ENCODE measurements at places on chromosomes 3 and 15.

DNA sequence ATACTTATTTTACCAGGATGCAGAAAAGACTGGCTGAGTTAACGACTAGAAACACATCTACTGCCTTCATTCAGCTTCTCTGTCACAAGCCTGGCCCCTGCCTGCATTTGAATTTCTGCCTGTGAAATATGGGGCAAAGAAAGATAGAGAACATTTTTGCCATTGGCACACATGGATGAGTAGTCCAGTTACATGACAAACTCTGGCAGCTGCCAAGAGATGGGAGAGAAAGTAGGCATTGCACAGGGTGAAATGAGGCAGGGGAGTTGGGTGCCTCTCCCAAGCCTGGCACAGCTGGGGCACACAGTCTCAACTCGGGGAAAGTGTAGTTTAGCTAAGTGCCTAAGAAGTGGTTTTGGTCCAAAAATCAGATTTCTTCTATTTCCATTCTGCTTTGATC is 24.0 kb downstream of the ANXA2 start:
- no peak for DNase-seq

GRCh38 chr15:65484876-65485275 is 32.6 kb downstream of the DPP8 start:
- no peak for DNase-seq

DNA sequence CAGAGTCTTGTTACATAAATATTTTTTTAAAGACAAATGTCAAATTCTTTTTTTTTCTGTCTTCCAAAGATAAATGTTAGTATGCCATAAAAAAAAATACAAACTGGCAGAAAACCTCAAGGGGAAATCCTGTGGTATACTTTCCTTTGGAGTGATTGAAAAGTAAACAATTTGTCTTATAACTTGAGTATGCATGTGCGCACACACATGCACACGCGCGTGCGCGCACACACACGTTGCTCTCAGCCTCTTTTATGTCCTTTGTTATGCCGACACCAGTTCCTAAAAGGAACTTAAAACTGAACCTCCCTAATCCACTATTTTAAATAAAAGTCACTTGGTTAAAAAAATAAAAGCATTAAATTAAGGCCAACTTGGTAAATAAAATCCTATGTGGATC is 58.1 kb downstream of the TGFBR2 start:
- no peak for DNase-seq

- no peak for DNase-seq
Measured at GRCh38 chr15:36886701-36887100, 213.6 kb downstream of the MEIS2 start.

- no peak for DNase-seq
Measured at GRCh38 chr3:98058244-98058960, 23.3 kb upstream of the GABRR3 start.

GRCh38 chr3:48518069-48518468 is 14.1 kb upstream of the SHISA5 start:
- no peak for DNase-seq

DNA sequence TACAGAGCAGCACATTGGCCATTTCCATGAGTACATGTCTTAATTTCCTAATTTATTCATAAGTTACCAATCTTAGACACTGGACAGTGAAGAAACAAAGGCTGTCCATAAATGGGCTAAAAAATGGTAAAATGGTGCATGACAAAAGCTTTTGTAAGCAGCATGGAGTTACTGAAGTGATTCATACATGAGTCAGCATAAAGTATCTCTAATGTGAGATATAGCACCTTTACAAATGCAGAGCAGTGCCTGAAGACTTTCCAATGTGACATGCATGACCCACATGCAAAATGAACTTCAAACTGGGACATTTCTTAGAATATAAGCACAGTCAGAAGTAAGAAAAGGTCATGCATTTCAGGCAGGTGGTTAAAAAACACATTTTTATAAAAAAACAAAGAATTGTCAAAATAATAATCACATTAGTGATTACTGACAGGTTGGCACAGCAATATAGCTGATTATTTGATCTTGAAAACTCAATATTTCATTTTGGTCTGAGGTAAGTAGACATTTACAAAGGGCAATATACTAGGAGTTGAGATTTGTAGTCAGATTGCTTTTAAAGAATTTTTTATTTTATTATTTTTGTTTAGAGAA is 299.3 kb downstream of the PLCL2 start:
- DNase-seq: no peak

DNA sequence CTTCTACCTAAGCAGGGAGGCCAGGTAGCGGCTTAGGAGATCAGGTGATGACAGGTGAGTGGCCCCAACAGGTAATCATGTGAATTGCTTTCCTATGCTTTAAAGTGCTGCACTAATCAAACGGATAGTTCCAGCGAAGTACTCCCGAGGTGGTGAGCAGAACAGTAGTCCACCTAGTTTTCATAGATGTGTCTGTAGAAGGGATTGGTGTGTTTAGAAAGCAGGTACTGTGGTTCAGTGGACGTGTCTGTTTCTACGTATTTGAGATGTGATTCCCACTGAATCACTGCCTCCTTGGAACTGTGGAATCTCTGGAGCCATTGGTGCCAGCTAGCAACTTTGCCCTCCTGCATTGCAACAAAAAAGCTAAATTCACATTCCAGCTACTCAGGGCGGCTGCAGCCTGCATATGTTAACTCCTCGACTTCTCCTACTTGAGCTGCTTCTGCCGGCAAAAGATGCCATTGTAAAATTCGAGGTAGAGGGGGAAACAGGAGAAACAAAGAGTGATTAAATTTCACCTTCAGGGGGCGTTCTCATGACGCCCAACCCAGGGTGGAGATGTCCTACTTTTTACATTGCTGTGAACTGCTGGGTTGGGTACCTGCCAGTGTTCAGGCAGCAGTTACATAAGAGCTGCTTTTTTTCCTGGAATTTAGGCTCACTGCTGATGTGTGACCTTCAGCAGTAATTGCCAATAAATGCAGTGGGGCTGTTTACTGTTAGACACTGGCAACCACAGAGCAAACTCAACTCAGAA is 227.3 kb downstream of the ITPR1 start:
- DNase-seq: no peak

GRCh38 chr3:12299026-12299425 is 10.2 kb downstream of the PPARG start:
- DNase-seq: no peak

DNA sequence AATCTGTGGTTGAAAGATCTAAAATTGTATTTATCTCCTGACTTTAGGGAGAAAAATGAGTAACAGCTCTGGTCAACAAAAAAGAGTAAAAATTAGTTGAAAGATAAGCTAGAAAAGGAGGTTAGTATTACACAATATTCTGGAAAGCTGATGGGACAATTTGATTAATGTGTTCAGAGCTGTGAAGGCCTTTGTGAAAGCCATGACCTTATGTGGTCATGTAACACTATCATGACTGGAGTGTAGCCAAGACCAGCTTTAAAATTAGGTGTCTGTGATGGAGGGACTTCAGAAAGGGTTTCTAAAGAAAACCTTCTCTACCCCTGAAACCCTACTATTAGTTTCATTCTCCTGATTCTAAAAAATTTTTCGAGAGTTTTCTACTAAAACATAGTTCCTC is 127.2 kb downstream of the NFKBIZ start:
- DNase-seq: peak; percentile 28

- DNase-seq: no peak
Measured at GRCh38 chr3:22063500-22063899, 312.5 kb upstream of the ZNF385D start.

DNA sequence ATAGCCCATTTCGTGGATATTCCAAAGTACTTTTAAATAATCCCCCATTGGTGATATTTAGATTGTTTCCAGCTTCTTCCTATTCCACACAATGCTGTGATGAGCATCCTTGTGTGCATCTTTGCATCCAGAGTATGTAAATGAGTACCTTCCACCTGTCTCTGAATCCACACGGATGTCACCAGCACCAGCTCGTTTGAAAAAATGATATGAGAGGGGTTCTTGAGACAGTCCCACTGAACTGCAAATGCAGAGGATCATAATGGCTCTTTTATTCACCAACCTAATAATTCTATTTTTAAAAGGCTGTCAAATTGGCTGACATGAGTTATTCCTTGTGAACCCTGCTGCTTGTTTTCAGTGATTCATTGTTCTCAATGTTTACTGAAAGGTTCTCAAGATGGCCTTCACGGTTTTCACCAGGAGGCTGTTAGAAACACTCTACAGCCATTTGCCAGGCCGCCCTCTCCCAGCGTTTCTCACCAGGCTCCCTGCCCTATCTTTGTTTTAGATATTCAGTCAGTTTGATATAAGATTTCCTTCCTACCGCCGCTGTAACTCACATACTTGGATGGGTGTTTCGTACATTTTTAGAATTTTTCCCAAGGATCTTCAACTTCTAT is 96.7 kb upstream of the PTPRG start:
- DNase-seq: peak; percentile 67

DNA sequence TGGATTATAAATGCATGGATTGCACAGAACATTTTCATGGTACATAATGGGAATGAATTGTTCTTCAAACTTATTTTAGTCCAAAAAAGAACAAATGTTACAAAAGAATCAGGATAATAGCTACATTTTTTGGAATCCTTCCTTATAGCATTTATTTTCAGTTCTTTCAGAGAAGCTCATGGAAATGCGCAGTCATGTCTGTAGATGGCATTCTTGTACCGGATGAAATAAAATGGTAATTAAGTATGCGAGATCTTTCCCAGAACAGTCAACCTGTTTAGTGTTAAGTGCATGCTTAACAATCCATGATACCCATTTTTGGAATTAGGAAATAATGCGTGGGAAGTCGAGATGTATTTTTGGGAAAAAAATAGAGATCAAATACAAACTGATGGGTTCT is 38.2 kb upstream of the GOLGA8B start:
- DNase-seq: no peak

- DNase-seq: peak; percentile 63
Measured at GRCh38 chr15:27538325-27538724, 560.8 kb downstream of the OCA2 start.

GRCh38 chr15:69280783-69281182 is 17.9 kb upstream of the PAQR5 start:
- no peak for DNase-seq

DNA sequence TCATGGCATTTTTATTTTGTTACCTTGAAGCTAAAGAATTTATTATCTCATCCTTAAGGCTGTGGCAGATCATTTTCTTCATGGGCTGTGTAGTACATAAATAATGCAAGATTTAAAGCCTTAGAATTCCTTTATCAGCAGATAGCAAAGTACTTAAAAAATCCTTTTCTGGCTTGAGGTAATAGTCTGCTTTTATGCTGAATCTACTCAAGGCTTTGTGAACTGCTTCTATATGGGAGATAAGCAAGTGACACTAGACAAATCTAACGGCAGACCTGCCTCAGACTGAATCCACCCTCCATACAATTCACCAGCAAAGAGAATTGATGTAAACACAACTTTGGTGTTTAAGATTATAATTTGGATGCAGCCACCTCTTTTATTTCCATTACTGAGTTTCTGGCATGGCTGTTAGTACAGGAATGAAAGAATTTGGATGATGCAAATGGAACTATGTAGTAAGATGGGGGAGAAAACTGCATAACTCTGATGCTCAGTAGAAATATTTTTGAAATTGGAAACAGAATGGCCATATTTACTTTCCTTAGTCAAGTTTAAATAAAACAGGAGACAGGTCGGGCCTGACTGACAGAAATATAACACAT is 1121.5 kb downstream of the NAALADL2 start:
- DNase-seq: no peak

- DNase-seq: no peak
Measured at GRCh38 chr15:52558196-52558595, 10.6 kb downstream of the ARPP19 start.

- no peak for DNase-seq
Measured at GRCh38 chr15:26504009-26504408, 268.9 kb downstream of the GABRB3 start.

DNA sequence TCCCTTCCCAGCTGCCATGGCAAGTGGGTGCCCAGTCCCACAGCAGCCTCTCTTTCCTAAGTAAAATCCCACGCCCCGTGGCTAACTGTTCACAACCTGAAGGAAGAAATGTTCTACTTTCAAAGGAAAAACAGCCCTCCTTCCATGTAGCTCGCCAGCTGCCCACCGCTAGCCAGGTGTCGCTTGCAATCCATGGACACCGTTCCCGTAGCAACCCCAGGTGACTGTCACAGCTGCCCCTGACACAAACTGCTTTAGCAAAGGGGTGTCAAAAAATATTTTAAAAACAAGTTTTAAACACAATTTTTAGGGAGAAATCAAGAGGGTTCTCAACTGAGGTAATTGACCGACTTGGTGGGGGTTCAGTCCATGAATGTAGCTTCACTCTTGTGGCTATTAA is 21.0 kb upstream of the CGNL1 start:
- no peak for DNase-seq

GRCh38 chr15:63523306-63523990 is 19.1 kb downstream of the USP3 start:
- DNase-seq: no peak

Measured in NCI-H2029 treated with DMSO at 0.1 percent for 48 hours (cell line).